ENCODE measurements at places on chromosomes 1 and 21.

DNA sequence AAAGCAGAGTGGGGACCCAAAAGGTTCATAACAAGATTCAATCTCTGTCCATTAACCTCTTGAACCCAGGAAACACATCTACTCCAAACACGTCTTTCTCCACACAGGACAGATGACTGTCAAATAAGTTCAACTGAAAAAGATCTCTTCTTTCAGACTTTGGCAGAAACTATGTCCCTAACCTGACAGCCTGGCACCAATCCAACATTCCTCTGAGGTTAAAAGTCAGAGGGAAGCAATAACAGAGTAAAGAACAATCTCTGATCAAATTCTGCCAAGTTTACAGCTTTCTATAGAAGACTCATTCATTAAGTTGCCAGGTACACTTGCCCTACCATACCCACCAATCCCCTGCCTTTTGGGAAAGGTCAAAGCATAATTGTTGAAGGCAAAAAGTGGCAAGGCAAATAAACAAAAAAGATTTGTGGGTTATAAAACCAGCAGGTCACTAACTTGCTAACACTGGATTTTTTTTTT, 31.9 kb downstream of the OTUD7B start:
- no peak for DNase-seq

DNA sequence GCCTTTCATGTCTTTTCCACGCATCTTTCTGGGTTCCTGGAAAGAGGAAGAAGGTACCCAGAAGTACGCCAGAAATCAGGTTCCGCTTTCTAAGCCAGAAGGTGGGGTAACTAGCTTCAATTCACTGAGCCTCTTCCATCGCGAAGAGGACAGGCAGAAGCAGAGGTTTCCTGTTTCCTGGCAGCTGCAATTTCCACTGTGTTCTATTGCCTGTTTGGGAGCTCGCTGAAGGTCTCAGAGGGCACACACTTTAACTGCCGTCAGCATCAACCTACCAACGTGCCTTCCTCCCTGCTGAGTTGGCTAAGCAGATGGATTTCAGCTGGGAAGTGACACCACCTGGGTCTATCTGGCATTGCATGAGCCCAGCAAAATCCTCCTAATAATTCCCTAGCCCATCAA, 10.0 kb downstream of the NCF2 start:
- DNase-seq: no peak

DNA sequence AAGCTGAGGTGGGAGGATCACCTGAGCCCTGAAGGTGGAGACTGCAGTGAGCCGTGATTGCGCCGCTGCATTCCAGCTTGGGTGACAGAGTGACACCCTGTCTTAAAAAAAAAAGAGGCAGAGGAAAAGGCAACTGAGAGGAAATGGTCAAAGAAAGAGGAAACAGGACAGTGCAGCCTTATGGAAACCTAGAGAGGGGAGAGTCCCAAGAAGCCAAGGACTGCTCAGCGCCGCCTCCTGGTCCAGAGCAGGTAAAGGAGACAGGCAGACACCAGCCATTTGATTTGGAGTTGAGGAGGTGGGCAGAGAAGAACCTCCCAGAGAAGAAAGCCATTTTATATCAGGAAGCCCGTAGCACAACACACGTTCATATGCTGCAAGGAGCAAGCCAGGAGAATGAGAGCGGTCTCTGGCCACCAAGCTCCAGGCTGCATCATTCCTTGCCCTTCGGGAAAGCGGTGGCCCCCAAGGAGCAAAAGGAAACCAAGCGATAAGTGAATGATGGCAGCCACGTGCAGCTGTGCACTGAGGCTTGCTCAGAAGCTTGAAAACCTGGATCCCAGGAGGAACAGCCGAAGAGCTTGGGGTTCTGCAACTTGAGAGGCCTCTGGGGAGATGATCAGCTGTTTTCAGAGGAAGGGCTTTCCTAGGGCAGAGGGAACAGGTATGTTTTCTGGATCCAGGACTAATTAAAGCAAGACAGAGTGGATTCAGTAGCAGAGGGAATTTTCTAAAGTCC, 33.7 kb downstream of the LRRC42 start:
- DNase-seq: no peak

- no peak for DNase-seq
Observed at GRCh38 chr1:24894002-24894401, 36.1 kb downstream of the RUNX3 start.
